ENCODE measurements at places on chromosomes 7 and 10.

- peak overlapping the region; percentile 42 for H3K4me3 ChIP-seq
- H3K4me1 ChIP-seq = no peaks in the 10 kb centered on the region
- H3K27me3 ChIP-seq = peaks cover 3% of the 10 kb centered on the region
- no peak for ATAC-seq
- H3K36me3 ChIP-seq = no peaks in the 10 kb centered on the region
These were observed 2.9 kb downstream of the DEPP1 start for GRCh38 chr10:44975431-44976331.

DNA sequence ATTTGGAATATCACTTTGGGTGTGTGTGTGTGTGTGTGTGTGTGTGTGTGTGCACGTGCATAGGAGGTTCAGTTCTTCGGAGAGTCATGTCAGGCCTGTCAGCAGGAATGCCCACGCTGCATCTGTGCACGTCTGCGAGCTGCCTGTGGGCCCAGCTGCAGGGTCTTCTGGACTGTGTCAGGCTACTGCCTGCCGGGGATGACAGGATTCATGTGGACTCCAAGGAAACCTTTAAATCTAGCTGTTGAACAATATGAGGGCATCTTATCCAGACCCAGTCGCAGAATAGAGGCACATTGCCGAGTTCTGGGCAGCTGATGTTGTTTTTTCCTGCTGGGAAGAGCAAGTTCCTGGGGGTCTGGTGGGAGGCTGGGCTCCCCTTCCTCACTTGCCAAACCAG is 19.0 kb downstream of the AQP1 start:
- H3K36me3 ChIP-seq = no peaks in the 10 kb centered on the region
- no peak overlapping the region for H3K4me3 ChIP-seq

- peaks cover 3% of the 10 kb centered on the region for H3K27me3 ChIP-seq
- no peak overlapping the region for H3K4me3 ChIP-seq
These were observed 144.2 kb upstream of the RNF32 start for GRCh38 chr7:156496363-156496769.

DNA sequence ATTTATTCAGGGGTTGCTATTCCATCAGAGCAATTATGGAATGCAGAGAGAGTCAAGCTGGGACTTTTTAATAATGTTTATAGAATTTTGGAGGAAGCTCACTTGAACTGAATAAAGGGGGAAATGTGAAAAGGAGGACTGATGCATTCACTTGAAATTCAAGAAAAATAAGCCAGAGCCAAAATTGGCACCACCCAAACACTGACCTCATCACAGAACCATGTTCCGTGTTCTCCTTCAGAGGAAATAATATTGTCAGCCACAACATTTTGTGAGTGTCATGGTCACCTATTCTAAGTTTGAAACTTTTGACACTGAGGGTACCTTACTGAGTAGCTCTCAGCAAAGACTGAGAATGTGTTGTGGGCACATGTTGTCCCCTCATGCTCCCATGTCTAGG is 207.0 kb downstream of the ANK3 start:
- H3K27ac ChIP-seq = no peak overlapping the region
- H3K4me3 ChIP-seq = no peak overlapping the region
- H3K27me3 ChIP-seq = no peaks in the 10 kb centered on the region

DNA sequence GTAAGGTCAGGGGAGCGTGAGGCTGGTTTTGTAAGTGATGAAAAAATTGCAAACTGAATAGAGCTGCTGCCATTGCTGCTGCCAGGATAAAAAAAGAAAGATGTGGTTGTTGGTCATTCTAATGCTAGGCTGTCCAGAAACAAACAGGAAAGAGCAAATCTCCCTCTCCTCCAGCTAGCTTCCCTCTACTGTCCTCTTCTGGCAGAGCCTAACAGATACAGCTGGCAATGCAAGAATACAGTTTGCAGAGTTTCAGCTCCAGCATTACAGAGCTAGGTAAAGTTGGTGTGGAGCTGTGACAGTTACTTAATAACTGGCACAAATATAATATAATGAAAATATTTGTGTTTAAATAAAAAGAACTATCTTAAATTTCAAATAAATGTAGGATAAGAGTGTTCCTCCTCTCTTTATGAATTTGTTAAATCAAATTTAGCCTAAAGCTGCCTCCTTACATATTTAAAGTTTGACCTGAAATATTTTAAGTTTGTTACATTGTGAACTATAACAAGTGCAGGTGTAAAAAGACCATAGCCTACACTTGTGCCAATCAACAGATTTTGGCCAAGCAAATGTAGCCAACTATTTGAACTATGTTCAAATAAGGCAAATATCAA is 407.7 kb downstream of the SH2D4B start:
- ATAC-seq = no peak
- no peak overlapping the region for H3K4me3 ChIP-seq
- no peak overlapping the region for H3K27ac ChIP-seq
- peaks cover 17% of the 10 kb centered on the region for H3K27me3 ChIP-seq
- no peaks in the 10 kb centered on the region for H3K4me1 ChIP-seq

GRCh38 chr7:120502132-120502531 is 229.2 kb downstream of the KCND2 start:
- no peak overlapping the region for H3K4me3 ChIP-seq
- no peak overlapping the region for H3K27ac ChIP-seq
- no peaks in the 10 kb centered on the region for H3K27me3 ChIP-seq
- ATAC-seq = no peak

All from activated T-helper 17 cell treated with anti-CD3 and anti-CD28 coated beads, Interleukin-2, amount 50 U/mL, for 72 hours (primary cell).